ENCODE measurements at places on chromosomes 7 and 10.

- DNase-seq, result no peak
These were observed 37.2 kb downstream of the NKX6-2 start for GRCh38 chr10:132748545-132749370.

GRCh38 chr7:123769371-123769770 lies 20.6 kb upstream of the WASL start:
- no peak for DNase-seq

DNA sequence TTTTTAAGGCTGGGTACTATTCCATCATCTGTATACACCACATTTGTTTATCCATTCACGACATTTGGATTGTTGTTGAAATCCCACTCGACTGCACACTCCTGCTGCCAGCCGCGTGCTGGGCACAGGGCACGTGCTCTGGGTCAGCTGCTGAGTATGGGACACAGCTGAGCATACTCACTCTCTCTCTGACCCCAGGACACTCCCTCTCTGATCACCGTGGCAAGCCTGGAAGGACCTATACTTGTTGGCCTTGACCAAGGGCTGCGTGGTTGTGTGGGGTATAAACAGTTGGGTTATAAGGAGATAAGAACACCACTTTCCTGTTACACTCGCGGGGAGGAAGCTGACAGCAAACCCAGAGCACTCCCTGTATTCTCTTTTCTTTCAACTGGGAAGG lies 153.0 kb upstream of the RHEB start:
- DNase-seq, result no peak

GRCh38 chr10:104574427-104574826 lies 66.7 kb upstream of the SORCS3 start:
- DNase-seq, result no peak

DNA sequence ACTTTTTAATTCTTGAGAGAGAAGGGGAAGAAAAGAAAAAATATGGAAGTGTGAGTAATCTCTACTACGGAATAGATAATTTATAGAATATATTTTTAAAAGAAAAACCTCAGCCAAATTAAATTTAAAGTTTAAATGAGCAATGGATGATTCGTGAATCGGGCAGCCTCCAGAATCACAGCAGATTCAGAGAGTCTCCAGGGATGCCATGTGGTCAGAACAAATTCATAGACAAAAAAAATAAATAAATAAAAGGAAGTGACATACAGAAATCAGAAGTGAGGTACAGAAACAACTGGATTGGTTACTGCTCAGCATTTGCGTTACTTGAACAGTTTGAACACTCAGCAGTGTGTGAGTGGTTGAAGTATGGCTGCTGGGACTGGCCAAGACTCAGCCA lies 53.0 kb downstream of the PHYHIPL start:
- no peak for DNase-seq

DNA sequence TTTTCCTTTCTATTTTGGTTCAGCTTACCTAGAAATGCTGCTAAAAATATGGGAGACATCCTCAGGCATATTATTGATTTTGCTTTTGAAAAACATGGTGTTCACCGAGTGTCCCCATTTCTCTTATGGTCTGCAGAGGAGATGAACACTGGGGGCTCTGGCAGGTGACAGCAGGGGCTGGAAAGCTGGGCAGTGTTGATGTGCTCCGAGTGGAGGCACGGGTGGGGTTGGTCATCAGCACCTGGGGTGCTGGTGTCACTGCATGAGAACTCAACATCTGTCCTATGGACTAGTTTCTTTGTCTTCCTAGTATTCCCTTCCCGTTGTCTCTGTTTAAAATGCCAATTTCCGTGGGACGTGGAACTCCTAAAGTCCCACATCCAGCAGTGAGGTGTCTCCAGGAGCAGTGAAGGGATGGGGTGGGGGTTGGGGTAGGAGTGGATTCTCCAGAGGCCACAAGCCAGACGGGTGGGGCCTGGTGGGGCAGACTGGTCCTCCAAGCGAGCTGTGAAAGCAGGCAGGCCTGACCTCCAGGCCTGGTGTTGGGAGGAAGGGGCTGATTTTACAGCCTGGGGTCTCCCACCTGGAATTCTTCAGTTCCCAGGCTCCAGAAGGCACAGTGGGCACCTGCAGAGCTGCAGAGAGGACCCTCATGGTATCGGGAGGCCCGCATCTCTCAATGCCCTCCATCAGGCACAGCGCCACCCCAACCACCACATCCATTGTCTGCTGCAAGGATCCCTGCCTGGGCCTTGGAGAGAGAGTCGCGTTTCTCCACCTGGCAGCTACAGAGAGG lies 24.4 kb downstream of the ZNF775 start:
- DNase-seq, result peak; percentile 9

- DNase-seq, result no peak
These were observed 239.2 kb downstream of the EXOC4 start for GRCh38 chr7:133491846-133492652.

DNA sequence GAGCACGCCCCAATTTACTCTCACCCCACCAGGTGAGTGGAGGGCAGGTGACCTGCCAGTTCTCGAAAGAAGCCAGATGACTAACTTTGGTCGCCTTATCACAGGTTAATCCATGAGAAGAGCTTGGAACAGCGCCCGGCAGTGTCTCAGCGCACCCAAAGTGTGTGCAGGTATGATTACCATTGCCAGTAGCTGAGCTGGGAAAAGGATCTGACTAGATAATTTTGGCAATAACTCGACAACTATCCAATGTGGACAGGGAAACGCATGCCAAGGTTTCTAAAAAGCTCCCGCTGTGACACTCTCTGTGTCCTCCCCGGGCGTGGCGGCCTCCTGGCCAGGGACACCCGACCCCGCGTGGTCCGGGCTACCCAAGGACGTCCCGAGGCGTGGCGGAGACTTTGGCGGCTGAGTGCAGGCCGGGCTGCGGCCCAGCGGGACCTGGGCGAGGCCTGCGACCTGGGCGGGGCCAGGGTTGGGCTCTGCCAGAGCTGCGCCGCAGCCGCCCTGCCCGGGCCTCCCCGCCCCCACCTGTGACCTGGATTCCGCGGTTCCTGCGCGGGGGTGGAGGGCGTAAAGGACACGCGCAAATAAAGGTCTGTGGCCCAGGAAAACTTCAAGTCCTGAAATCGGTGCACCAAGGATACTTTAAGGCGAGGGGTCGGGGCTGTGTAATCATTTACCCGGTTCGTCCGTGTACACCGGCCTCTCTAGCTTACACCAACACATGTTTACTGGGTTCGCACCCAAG lies 13.7 kb upstream of the WAPL start:
- no peak for DNase-seq

GRCh38 chr10:49360271-49361177 lies 35.4 kb downstream of the DRGX start:
- no peak for DNase-seq

- no peak for DNase-seq
These were observed 646.0 kb downstream of the KCNMA1 start for GRCh38 chr10:76991621-76992020.

DNA sequence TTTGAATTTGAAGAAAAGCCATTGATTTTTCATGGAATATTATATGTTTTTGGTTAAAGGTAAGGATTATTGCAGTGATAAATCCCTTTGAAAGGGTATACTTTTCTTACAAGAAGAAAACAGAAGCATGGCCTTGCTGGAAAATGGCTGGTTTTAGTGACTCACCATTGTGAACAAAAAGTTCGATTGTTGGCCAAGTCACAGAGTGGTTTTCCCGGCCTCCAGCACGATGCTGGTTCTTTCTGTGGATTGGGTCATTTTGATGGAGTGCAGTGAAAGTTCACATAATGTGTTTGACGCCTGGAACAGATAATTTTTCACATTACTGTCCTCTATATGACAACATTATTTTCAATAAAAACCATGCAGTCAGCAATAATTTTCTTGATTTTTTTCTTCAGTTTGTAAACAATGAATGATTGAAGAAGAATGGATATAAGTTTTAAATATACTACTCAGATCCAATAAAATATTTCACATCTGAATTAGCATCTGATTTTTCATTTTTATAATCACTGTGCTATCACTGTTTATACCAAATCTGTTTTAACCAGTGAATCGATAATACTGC lies 60.9 kb downstream of the RBM20 start:
- DNase-seq, result no peak

GRCh38 chr10:5854131-5854475 lies 35.6 kb downstream of the ANKRD16 start:
- no peak for DNase-seq

- peak; percentile 54 for DNase-seq
These were observed 1.2 kb downstream of the TPK1 start for GRCh38 chr7:144834641-144835144.

GRCh38 chr10:42149722-42150427 lies 488.5 kb downstream of the ZNF33B start:
- DNase-seq, result no peak

Data from CD4-positive, alpha-beta T cell treated with Interleukin-4 for 1 hour (primary cell).